CD8-positive, alpha-beta T cell (primary cell): ENCODE measurements at places on chromosomes 12 and 14. TPM values are rescaled to one million over a fixed set of nuclear protein-coding genes. Genes with fewer than 3 reads are reported as not detected.

Gene STX2
- 15.8 TPM for total RNA-seq

Gene STAC3
- 0.54 TPM for total RNA-seq

Gene ST8SIA1
- total RNA-seq = 12.6 TPM

Gene ACOT6
- not detected for total RNA-seq

Gene DIO2
- not detected for total RNA-seq

Gene BAZ1A
- 48.8 TPM for total RNA-seq

Gene ARMH4
- not detected for total RNA-seq

DNA sequence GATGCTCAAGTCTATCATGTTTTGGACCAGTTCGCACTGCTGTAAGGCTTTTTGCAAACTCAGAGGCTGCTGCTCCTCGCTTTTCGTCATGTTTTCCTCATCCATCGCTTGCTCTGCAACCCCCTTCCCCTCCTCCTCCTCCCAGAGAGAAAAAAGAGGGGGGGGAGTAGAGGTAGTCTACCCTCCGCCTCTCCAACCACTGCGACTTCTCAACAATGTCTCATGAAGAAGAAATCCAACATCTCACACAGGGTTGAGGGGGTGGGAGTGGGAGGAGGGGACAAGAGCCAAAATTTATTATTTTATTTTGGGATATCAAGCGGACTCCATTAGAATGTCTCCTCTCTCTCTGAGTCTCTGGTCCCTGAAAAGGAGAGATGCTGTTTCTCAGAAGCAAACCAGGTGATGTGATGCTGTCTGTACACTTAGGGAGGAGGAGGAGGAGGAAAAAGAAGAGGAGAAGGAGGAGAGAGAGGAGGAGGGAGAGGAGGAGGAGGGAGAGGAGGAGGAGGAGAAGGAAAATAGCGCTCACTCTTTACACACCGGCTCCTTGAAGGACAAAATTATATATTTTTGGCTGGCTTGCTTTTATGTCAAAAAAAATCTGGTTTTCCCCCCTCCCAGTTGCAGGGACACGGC lies 520 bp downstream of the KSR2 start:
- no peak for DNase-seq

DNA sequence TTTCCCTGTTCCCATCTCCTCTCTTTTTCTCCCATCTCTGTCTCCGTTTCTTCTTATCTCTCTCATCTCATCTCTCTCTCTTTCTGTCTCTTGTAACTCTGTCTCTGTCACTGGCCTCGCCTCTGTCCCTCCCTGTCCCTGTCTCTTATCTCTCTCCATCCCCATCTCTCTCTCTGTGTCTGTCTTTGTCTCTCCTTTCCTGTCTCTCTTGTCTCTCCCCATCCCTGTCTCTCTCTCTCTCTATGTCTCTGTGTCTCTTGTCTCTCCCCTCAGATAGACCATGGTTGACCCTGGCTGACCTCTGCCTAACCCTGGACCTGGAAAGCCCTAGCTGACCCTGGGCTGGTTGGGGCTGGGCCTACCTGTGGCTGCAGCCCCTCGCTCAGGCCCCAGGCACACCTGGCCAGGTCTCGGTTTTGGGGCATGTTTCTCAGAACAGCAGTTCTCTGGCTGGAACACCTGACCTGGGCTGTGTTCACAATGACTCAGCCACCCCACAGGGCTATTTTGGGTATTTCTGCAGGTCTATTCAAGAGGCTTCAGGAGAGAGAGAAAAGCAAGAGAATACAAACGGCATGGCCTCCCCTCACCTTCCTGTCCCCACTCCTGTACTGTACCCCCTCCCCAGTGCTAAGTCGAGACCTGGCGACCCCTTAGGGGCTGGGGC lies 174.4 kb downstream of the TMEM121 start:
- DNase-seq = no peak

- no peak for DNase-seq
Measured at GRCh38 chr14:91931478-91932088, 15.9 kb downstream of the FBLN5 start.

DNA sequence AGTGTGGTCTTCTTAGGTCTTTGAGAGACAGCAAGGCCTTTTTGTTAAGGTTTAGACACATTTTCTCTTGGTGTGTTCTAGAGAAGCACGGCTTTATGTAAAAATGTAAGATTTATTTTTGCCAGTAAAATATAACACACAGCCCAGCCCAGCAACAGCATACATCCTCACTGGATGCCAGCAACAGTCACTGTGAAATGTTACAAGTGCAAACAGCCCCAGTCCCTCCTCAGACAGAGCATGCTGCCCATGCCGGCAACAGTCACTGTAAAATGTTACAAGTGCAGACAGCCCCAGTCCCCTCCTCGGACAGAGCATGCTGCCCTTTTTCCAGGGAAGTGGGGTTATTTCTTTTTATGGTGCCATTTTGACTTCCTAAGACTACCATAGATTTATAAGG lies 207.6 kb downstream of the CHST11 start:
- no peak for DNase-seq

DNA sequence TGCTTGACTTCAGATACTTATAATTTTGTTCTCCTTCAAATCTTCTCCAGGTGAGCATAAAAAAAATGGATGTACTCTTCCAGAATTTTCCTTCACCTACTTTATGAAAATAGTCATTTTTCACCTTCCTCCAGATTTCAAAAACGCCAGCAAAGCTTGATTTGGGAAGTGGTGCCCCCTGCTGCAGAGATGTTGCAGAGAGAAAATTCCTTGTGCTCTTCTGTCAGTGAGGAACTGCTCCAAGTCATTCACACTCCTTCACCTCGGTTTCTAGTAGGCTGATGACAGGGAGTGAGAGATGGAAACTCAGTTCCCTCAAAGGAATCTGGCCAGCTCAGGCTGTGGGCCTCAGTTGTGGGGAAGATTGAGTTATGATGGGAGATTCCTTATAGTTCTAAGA lies 24.2 kb upstream of the RNASE3 start:
- DNase-seq = peak; percentile 5

DNA sequence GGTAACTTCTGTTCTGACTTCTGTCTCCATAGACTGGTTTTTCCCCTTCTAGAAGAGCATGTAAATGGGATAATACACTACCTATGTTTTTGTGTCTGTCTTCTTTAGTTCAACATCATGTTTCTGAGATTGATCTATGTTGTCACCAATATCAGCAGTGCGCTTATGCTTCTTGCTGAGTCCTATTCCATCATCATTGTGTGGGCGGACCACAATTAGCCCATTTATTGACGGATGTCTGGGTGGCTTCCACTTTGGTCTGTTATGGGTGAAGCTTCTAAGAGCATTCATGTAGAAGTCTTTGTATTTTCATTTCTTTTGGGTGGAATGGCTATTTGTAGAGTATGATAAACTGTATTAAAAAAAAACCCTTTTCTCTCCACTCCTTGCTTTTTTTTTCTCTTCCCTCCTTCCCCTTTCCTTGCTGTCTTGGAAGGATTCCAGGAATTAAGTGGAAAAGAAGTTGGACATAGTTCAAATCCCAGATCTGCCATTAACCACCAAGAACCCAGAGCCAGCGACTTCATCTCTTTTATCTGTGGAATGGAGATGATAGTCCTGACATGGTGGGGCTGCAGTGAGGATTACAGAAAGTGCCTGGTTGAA lies 7.0 kb upstream of the SERPINA1 start:
- DNase-seq = no peak

GRCh38 chr12:12803186-12803585 lies 10.0 kb upstream of the DDX47 start:
- DNase-seq = peak; percentile 29

GRCh38 chr14:80233470-80234089 lies 22.3 kb upstream of the DIO2 start:
- no peak for DNase-seq

DNA sequence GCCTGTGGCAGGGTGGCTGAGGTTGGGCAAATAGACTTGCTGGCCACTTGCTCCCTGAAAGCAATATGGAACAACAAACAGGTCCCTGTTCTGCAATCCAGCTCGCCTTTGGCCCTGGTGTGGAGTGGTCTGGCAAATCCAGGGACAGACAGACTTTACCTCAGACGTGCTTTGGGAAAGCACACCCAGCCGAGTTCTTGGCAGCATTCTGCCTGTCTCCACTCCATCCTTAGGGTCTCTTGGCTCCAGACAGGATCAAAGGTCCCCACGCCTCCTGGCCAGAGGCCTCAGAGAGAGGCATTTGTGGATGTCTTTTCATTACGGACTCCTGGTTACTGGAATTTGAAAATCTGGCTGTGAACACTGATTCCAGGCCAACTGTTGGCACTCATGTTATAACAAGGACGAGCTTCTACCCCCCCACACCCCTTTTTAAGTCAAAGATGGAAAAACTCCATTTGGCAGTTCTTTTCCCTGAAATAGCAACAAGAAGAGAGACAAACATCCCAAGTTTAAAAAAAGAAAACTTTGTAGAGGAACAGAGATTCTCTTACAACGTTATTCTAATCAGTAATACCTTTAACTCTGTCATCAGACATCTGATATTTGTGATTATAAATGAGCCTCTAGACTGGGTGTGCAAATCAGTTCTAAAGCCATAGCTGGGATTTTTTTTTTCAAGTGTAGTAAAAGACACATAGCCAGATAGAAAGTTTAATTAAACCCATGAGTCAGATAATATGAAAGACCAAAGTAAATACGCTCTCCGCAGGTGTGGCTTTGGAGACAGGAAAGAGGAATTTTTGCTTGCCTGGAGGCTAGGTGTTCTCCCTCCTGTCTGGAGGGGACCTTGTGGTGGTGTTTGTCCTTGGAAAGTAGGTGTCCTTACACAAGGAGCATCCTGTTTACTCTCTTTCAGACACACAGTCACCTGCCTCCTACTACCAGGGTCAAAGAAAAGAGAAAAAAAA lies 60.7 kb downstream of the GALNT8 start:
- DNase-seq = no peak

DNA sequence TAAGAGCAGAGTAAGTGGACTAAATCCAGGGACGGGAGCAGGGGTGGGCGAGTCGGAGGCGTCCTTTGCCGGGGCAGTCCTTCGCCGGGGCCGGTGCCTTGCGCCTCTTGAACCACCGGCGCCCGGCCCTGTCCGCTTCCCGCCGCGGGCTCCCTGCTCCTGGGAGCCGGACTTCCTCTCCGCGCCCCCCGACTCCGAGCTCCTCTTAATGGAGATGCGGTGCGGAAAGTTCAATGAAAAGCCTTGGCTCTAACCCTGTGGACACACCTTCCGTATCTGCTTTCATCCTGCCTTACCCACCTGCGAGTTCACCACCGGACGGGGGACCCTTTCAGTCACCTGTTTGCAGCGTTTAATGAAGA lies 412 bp downstream of the FGFR1OP2 start:
- DNase-seq = peak; percentile 17

DNA sequence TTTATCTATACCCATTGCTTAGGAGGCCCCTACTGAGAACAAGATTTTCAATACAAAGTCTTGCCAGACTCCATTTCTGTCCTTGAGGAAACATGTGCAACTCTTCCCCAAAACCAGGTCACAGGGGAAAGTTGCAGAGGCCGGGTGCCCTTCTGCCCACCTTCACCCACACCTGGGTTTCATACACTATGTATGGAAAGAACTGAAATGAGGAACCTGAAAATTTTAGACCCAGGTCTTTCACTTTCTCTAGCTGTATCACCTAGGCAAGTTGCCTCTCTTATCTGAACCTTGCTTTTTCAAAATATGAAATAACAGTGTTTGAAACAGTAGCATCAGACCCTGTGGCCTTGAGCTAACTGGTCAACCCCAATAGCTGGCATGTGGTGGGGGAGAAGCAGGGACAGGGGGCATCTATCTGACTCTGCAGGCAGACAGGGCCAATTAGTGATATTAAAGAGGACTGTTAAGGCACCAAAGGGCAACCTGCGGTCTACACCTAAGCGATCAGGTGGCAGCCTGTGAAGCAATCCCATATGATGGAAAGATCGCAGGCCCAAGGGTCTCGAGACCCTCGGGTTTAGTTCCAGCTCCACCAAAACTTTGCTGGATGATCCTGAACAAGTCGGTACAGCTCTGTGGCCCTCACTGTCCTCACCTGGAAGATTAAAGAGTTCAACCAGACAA lies 346.5 kb downstream of the BCL11B start:
- DNase-seq = no peak

GRCh38 chr14:26594756-26595545 lies 2.9 kb downstream of the NOVA1 start:
- DNase-seq = no peak

- no peak for DNase-seq
Measured at GRCh38 chr12:104331376-104331775, 27.8 kb downstream of the EID3 start.

DNA sequence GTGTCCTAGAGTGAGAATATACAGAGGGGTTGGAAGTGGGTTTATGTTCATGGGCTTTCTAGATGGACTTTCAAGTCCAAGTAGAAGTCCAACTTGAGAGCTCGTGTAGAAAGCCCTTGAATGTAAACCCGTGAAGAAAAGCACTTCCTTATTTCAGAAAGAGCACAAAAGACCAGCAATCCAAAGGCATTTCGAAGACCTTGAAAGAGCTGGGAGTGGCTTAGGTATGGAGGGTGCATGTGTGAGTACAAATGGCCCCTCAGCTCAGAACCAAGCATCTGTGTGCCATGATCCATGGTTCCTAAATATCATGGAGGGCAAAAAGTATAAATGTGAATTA lies 160.7 kb downstream of the ETV6 start:
- DNase-seq = no peak

- DNase-seq = no peak
Measured at GRCh38 chr14:31029016-31029970, 3.1 kb upstream of the STRN3 start.

- DNase-seq = no peak
Measured at GRCh38 chr12:75350413-75350812, 15.9 kb downstream of the GLIPR1L1 start.

- DNase-seq = no peak
Measured at GRCh38 chr12:128787827-128788226, 35.9 kb downstream of the SLC15A4 start.

GRCh38 chr14:39217214-39217879 lies 16.4 kb upstream of the MIA2 start:
- no peak for DNase-seq

GRCh38 chr12:113802000-113802749 lies 163.9 kb downstream of the RBM19 start:
- DNase-seq = no peak

GRCh38 chr12:90004319-90005074 lies 295.9 kb upstream of the ATP2B1 start:
- DNase-seq = no peak

GRCh38 chr12:33438851-33439586 lies 600 bp downstream of the SYT10 start:
- DNase-seq = no peak
